ENCODE measurements at places on chromosomes 1 and 21.

DNA sequence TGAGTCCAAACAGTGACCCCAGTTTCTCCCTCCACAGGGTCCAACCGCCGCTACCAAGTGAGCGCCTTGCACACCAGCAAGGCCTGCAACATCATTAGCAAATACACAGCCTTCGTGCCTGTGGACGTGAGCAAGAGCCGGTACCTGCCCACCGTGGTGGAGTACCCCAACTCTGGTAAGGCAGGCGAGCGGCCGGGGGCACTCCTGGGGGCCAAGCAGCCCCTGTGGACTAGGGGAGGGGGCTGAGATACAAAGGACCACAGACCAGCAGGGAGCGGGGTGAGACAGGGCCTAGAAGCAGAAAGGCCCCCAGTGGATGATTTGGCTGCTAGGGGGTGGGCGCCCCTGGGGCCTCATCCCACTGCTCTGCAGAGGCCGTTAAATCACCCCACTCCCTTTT lies 54.7 kb downstream of the VWA5B1 start:
- no peak for DNase-seq

- peak; percentile 65 for DNase-seq
Observed at GRCh38 chr1:9787702-9788101, 36.1 kb downstream of the CLSTN1 start.

DNA sequence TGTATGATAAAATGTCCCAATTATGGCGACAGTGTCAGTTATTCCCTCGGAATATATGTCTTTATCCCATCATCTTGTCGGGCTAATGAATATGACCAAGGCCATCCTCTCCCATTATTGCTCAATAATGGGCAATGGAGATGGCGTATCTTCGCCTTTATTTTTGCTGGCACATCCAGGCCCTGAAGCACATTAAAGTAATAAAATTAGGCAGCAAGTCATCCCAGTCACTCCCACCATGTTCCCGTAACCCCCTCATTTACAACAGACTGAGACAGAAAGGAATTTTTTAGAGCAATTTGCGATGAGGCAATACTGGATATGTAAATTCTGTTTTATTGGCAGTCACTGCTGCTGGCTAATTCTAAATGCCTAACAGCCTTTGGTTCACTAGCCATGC lies 35.3 kb downstream of the CLIC6 start:
- no peak for DNase-seq

DNA sequence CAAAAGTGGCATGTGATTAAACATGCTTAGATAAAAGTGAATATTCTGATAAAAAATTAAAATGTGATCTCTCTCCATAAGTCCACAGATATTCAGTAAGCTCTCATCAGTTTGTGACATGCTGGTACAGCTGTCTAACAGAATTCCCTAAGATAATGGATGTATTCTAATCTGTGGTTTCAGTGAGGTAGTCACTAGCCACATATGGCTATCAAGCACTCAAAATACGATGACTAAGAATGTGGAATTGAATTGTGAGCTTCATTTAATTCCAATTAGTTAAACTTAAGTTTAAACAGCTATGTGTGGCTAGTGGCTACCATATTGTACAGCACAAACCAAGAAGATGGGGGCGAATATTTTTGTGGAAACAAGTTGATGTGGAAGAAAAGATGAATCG lies 4.1 kb upstream of the REG4 start:
- no peak for DNase-seq

DNA sequence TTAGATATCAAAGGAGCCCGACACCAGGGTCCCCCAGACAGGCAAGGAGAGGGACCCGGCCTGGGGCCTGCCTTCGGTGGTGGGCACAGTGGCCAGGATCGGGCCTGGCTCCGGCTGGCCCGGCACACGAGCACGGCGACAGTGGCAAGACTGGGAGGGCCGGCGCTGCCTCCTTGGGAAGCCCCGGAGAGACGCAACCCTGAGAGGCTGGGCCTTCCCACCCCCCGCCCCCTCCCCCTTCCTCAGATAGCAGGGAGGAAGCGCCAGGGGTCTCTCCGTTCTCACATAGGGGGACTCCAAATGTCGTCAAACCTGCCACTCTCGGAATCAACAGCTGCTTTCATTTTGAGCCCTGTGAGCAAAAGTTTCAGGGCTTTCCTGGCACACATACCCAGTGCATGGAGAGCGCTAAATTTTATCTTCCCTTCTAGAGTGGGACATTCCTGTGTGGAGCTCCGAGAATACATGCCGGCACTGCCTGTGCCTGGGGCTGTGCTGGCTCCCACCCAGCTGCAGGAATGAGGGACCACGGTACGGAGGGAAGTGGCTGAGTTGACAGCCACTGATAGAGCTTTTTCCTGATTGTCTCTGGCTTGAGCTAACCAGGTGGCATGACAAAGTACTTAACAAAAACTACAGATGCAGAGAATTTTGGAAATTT lies 62.4 kb downstream of the CD247 start:
- DNase-seq = peak; percentile 10

DNA sequence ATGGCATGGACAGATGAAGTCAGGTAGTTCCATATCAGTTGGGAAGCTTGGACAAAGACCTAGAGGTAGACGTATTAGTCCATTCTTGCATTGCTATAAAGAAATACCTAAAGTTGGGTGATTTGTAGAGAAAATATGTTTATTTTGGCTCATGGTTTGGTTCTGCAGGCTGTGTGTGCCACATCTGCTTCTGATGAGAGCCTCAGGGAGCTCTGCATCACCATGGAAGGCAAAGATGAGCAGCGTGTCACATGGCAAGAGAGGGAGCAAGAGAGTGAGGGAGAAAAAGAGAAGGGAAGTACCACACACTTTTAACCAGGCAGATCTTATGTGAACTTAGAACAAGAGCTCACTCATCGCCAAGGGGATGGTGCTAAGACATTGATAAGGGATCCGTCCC lies 9.0 kb downstream of the TSACC start:
- DNase-seq = no peak

GRCh38 chr1:59565611-59566410 lies 248.9 kb upstream of the HOOK1 start:
- DNase-seq = no peak
